ENCODE measurements at places on chromosomes 6 and 20.

DNA sequence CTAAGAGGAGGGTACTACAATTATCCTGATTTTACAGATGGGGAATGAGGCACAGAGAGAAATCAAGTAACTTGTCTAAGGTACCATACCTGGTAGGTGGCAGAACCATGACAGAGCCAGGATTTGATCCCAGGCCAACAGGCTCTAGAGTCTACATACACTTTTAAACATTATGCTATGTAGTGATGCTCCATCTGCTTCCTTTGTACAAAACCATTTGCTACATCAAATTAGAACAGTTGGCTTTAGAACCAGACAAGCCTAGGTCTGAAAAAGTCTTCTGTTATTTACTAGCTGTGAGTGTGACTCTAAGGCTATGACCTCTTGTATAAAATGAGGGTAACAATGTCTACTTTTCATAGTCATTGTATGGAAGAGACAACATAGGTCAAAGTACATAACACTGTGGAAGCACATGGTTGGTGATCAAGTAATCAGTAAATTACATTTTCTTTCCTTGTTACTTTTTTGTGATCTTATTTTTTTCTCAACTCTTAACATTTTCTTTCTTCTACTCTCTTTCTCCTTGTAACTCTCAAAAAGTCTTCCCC lies 122.1 kb downstream of the PDSS2 start:
- no peak for DNase-seq

DNA sequence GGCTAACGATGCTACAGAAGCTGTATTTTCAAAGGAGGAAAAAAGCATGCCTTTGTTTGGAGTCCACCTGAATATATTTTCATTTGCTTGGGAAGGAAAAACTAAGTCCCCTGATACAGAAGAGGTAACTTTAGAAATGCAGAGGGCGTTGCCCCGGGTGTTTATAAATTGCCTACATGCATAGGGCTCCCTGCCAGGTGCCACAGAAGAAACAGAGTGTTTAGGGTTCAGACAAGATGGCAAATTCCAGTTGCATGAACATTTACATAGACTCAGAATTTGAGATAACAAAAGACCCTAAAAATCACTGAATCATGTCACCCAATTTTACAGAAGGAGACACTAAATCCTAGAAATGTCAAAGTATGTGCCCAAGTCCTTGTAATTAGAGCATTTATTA lies 19.9 kb downstream of the RIN2 start:
- no peak for DNase-seq

GRCh38 chr20:48739395-48740291 lies 88.2 kb downstream of the PREX1 start:
- no peak for DNase-seq

DNA sequence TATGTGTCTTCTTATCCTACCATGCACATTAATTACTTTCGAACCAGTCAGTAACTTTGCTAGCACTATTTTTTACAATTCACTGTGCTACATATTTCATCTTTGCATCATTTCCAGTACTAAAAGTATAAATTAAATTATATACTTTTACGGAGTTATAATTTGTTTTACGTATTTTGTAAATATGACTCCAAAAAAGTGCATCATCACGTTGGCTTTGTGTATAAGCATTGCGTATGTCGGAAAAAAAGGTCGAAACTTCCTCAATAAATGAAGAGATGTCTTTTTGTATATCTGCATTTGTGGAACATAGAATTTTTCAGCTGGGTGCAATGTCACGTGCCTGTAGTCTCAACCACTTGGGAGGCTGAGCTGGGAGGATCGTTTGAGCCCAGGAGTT lies 52.0 kb downstream of the USP49 start:
- no peak for DNase-seq

DNA sequence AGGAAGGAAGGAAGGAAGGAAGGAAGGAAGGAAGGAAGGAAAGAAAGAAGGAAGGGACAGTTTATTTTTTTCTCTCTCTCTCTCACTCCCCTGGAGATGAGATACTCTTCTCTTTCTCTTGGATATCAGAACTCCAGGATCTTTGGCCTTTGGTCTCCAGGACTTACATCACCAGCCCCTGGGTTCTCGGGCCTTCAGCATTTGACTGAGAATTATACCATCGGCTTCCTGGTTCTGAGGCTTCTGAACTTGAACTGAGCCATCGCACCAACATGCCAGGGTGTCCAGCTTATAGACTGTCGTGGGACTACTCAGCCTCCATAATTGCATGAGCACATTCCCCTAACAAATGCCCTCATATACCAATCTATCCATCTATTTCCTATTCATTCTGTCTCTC lies 69.4 kb upstream of the NRSN1 start:
- no peak for DNase-seq

- peak; percentile 60 for DNase-seq
Measured at GRCh38 chr20:3068986-3069900, 2.2 kb upstream of the OXT start.

DNA sequence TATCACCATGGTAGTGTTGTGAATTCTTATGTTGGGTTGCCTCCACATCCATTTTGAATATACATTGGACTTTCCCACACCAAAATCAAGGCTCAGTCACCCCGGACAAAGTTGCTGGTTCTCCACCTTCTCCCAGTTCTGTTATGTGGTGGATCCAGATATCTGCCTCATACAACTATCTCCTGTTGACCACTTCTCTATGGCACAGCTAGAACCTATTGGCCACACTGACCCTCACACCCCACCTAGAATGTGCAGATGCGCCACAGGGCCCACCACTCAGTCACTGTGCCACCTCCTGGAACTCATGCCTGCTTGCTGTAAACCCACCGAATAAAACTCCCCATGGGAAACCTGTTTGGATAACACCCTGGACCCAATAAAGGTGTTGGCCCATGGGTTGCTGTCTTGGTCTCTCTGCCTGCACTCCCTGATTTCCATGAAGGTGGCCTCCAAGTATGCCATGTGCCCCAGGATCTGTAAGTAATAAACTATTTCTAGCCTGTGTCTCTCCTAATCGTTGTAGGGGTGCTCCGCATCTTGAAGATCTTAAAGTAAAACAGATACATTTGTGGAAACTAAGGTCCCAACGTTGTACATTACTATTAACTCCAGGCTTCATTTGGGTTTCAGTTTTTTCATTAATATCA lies 7.2 kb upstream of the NQO2 start:
- no peak for DNase-seq

GRCh38 chr20:61321481-61321880 lies 69.4 kb downstream of the CDH4 start:
- no peak for DNase-seq

- no peak for DNase-seq
Measured at GRCh38 chr6:148608199-148608951, 138.5 kb upstream of the UST start.

DNA sequence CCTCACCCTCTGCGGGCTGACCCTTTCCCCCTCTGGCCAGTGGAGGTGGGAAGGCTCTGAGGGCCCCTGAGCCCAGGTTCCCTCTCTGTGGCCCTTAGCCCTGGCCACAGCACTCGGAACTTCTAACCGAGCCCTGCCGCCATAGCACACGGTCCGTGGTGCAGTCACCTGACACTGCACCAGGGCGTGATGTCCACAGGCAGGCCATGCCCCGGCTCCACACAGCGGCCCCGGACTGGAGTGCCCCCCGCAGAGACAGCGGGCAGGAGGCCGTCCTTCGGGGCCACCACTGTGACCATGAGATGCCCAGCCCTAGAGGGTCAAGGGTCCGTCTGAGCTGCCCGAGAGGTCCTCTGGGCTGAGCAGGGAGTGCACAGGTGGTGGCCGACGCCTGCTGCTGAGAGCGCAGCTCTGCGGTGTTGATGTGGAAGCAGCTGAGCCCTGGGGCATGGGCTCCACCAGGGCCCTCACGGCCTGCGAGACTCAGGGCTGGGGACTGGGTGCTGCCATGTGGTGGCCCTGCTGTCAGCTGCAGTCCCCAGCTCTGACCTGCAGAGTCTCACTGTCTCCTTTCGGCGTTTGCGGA lies 11.2 kb upstream of the BHLHE23 start:
- no peak for DNase-seq

- no peak for DNase-seq
Measured at GRCh38 chr20:58459058-58459750, 56.0 kb downstream of the APCDD1L start.

- no peak for DNase-seq
Measured at GRCh38 chr20:19697415-19697814, 60.6 kb upstream of the RIN2 start.

- no peak for DNase-seq
Measured at GRCh38 chr20:62907384-62908317, 18.7 kb downstream of the DIDO1 start.

DNA sequence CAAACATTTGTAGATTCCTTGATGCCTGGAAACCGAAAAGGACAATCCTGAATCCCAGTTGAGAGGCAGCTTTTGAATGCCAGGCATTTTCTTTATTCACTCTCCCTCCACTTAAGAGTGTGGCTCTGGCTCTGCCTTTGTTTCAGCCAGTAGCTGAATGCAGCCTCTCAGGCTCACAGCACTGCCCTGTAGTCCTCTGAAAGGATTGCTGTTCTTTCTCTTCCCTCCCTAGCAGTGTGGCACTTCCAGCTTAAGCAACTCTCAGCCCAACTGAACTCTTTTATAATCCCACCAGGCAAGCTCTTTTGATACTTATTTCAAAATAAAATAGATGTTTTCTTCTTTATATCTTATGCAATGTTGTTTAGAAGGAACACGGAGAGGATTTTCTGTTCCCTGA lies 415.6 kb downstream of the GJA1 start:
- DNase-seq, result no peak

GRCh38 chr20:61937963-61938838 lies 127.5 kb downstream of the TAF4 start:
- DNase-seq, result no peak

- no peak for DNase-seq
Measured at GRCh38 chr6:160129881-160130615, 8.4 kb downstream of the SLC22A1 start.

DNA sequence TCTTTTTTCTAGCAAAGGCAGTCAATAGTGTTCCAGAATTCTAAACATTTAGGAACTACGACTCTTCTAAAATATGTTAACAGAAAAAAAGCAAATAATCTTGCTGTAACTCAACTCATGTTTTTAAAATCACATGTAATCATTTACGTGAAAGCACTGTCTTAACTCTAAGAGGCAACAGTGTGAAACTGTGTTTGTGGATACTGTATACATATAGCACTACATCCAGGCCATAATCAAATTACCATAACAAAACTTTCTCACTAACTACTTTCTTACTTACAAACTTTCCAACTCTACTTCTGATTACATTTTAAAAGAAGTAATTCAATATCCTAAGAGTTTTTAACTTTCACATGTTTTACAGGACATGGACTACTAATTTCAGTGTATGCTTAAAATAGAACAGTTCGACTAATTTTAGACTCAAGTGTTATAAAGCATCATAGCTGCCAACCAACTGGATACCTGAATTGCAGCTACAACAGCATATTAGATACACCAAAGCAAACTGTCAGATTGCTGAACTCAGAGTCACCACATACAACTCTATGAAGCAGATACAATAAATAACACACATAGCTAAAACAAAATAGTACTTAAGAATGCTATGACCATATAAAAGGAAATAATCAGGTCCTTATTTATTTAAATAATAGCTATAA lies 121.6 kb upstream of the BEND6 start:
- no peak for DNase-seq

DNA sequence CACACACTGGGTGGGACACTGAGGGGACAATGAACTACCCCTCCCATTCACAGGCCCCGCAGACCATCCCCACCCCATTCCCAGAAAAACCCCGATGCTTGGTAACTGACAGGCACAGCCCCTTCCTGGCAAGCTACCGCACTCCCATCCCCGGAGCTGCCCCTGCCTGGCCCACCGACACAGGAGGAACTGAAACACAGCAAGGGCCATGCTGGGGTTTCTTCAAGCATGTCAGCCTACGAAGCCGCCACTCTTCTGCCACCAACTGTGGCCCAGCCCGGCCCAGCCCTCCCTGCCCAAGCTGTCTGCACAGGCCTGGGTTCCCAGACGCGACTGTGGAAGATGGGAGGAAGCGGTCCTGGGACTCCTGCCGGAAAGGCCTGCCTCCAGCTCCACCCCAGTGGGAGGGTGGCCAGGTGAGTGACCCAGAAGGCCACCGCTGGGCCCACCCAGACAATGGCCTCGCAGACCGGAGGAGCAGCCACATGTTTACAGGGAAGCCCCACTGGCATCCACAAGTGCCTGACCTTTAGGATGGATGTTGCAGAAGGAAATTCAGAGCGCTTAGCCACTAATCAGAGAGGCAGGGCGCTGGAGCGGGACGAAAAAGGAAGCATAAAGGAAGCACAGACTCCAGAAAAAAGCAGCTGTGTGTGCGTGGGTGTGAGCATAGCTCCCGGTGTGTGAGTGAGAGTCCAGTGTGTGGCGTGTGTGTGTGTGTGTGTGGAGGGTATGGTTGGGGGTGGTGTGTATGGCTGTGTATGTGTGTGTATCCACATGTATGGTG lies 91.6 kb downstream of the PRND start:
- DNase-seq, result no peak

All from SHP77 treated with DMSO at 0.1 percent for 48 hours (cell line).